ENCODE measurements at places on chromosomes 2 and 18.

DNA sequence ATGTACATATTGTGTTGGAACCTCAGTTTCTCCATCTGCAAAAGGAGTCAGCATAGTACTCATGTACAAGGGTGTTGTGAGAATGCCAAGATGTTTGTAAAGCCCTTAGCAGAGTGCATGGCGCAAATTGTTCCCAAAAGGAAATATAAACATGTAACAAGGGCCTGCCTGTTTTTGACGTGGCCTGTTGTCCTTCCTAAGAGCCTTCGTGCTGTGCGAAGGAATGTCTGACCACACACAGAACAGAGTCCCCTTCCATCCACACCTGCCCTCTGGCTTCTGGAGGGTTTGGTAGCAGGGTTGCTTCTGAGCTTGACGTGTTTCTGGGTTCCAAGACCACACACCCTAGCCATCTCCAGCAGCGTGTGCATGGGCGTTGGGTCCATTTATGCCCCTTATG is 34.9 kb downstream of the CABLES1 start:
- no peak for DNase-seq

- DNase-seq = peak; percentile 74
These were observed 73.3 kb downstream of the PIK3C3 start for GRCh38 chr18:42028247-42028832.

DNA sequence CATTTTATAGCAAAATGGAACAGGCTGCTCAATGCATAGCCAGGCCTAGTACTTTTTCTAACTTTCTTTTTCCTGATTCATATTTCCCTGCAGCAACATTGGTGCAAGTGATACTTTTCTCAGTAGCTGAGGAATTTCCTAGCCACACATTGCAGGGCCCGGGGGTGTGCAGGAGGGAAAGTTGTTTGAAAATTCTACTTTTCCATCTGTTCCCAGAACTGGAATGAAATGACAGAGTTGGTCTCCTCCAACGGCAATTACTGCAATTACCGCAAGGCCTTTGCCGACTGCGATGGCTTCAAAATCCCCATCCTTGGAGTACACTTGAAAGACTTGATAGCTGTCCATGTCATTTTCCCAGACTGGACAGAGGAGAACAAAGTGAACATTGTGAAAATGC is 50.5 kb downstream of the RASGRP3 start:
- DNase-seq = no peak

- DNase-seq = no peak
These were observed 254.6 kb upstream of the RBBP8 start for GRCh38 chr18:22678486-22678885.

DNA sequence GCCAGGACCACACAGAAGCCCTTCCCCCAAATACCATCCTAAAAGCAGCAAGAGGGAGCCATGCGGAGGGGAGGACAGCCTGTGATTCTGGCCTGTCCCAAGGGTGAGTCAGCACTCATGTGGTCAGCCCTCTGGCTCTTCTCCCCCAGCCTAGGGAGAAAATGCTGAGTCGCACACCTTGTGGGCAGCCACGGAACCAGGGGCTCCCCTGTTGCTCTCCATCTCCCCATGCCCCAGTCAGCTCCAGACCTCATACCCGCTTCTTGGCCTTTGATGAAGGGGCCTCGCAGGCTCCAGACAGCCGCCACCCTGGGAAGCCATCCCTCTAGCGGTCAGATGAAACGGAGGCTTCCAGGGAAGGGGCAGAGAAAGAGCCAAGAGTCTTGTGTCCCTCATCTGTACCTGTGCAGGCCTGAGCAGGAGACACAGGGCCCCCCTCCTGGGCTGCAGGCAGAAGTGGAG is 181.3 kb upstream of the SIX2 start:
- DNase-seq = no peak

- peak; percentile 11 for DNase-seq
These were observed 1.6 kb upstream of the DNER start for GRCh38 chr2:229715895-229716507.

DNA sequence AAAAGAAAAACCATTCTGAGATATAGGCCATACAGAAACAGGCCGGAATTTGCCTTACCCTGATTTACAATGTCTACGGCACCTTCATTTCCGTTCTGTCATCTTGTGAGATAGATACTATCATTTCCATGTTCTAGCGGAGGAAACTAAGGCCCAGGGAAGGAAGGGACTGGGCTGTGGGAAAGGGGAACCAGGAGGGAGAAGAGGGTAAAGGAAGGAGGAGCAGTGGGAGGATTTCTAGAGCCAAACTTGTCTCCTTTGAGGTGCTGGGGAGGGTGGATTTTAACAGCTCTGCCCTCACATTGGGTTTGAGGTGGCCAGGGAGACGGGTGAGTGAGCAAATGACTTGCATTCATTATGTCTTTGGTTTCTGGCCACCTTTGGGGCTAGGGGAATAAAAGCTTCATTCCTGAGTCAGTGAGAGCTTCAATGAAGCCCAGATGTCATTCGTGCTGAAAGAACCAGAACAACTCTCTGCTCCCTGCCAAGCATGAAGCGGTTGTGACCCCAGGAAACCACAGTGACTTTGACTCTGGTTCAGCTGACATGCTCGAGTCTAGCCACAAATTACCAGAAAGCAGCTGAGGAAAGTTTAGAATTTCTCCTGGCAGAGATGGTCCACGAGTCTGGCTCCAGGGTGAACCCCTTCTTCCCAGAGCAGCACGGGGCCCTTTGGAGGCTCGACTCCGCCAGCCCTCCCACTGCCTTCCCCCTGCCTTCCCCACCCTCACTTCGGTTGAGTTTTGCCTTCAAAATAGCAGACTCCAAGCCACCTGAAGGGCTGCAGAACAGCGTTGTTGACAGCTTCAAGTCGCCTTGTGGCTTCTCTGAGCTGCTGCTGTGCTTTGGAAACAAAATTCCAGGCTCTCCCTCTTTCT is 3.8 kb downstream of the ACTG2 start:
- peak; percentile 91 for DNase-seq

GRCh38 chr18:73739098-73739497 is 408.5 kb downstream of the FBXO15 start:
- DNase-seq = no peak

GRCh38 chr2:30179536-30179935 is 32.7 kb downstream of the YPEL5 start:
- DNase-seq = no peak

GRCh38 chr18:45879681-45880655 is 54.5 kb downstream of the SIGLEC15 start:
- peak; percentile 74 for DNase-seq

- DNase-seq = no peak
These were observed 108.1 kb upstream of the SERPINE2 start for GRCh38 chr2:224147174-224147573.

GRCh38 chr2:98691303-98691702 is 39.6 kb downstream of the MGAT4A start:
- DNase-seq = no peak

DNA sequence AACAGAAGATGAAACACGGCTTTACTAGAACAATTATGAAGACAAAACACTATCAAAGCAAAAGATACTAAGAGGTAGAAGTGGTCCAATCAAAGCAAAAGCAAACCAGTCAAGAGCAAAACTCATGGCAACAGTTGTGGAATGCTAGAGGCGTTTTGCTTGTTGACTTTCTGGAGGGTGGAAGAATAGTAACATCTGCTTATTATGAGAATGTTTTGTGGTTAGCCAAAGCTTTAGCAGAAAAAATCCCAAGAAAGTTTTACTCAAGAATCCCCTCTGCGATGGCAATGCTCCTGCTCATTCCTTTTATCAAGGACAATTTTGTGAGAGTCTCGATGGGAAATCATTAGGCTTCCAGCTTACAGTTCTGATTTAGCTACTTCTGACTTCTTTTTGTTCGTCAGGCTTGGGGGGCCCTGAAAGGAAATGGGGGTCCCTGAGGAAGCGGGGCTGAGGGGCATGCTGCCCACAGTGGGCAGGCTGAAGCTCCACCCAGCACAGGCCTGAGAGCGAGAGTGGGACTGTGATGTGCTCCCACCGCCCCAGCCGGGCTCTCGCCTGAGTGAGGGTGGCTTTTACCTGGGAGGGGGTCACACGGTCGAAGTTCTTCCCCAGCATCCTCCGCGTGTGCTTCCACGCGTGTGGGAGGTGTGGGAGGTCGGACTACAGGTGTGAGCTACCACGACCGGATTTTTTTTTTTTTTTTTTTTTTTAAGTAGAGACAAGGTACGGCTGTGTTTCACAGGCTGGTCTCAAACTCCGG is 49.0 kb upstream of the MC4R start:
- DNase-seq = peak; percentile 57

- DNase-seq = no peak
These were observed 489.8 kb upstream of the FANCL start for GRCh38 chr2:58730764-58731487.

- DNase-seq = no peak
These were observed 28.4 kb downstream of the HK2 start for GRCh38 chr2:74862020-74862964.

- DNase-seq = no peak
These were observed 69.7 kb downstream of the ADAM23 start for GRCh38 chr2:206512999-206513398.

- no peak for DNase-seq
These were observed 251.1 kb downstream of the CELF4 start for GRCh38 chr18:37314534-37314933.

DNA sequence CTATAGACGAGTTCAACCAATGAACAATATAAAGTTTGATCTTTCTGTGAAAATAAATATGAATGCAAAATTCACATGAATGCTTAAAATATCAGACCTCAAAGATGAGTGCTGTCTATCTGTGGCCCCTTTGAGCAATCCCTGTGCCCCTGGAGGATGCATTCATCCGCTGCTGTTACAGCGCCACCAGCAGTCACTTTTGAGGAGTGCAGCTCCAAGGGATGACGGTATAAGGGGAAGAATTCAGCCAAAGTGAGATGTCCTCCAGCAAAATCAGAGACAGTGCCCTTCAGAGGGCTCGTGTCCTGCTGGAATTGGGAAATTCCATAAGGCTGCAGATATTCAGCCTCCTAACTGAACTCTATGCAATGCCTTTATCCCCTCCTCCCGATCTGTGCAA is 12.0 kb upstream of the CHRNA1 start:
- no peak for DNase-seq

DNA sequence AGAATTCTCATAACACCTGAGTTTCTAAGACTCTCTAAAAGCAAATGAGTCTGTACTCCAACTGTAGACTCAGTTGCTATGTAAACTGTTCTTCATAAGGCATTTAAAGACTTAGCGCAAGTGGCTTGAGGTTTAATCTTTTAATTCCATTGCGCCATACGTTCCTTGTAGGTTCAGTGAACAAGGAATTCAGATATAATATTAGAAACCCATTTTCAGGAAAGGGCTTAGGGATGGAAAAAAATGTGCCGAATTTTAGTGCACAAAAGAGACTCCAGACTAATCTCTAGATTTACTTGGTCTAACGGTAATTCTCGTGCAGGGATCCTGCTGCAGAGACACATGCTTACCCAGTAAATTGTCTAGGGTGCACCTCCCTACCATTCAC is 268.9 kb upstream of the TANK start:
- DNase-seq = no peak

DNA sequence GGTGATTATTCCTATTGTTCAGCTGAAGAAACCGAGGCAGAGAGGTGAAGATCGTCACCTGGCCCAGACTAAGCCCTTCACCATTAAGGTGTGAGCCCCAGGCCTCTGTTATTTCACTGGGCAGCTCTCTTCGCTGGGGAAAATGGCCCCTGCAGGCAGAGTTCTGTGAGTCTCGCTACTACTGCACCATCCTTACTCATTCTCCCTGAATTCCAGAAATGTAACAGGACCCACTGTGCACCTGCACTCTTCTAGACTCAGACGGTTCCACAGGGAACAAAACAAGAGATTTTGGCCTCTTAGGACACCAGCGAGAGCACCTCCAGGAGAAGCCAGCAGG is 147.7 kb upstream of the GLI2 start:
- no peak for DNase-seq

- no peak for DNase-seq
These were observed 50.9 kb upstream of the RGPD4 start for GRCh38 chr2:107775791-107776190.

- no peak for DNase-seq
These were observed 295.0 kb downstream of the CDCA7 start for GRCh38 chr2:173649527-173650219.

GRCh38 chr2:47359375-47359868 is 43.5 kb upstream of the MSH2 start:
- DNase-seq = no peak

GRCh38 chr2:23053601-23054000 is 331.4 kb upstream of the KLHL29 start:
- no peak for DNase-seq

DNA sequence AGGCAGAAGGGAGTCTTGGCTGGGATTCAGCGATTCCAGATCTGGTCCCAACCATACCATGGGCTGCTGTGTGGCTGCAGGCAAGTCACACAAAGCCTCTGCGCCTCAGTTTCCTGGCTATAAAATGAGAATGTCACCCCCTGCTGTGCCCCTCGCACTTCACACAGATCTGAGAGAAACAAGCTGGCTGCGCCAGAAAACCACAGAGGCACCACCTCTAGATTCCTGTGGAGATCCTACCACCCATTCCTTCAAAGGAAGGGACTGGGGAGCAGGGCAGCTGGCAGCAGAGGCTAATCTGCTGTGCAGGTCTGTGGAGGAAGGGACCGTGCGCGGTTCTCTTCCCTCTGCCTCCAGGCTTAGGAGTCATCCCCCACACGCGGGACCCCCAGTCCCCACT is 19.8 kb downstream of the NEURL3 start:
- DNase-seq = no peak

GRCh38 chr2:168731002-168731401 is 71.4 kb upstream of the NOSTRIN start:
- no peak for DNase-seq

GRCh38 chr2:83990636-83991035 is 468.4 kb downstream of the SUCLG1 start:
- DNase-seq = no peak

DNA sequence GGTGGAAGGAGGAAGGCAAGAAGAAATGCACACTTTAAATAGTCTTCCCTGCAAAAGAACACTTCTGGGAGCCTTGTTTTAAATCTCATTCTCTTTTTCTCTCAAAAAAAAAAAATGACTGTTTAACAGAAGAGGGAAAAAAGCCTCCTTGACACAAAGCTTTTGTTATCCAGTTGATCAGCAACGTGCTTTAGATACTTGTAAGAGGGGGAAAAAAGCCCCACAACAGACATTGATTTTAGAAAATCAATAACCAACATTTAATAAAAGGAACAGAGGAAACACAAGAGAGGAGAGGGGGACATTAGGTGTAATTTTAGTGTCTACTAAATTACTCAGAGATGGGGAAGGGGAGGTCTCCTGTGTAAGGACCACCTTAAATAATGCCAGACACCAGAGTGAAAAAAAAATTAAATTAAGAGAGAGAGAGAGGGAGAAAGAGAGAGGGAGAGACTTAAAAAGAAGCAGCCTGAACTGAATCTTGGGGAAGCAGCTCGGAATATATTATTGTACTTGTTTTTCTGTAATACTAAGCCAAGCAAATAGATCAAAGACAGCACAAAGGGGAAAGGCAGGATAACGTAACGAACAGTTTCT is 4.7 kb downstream of the ZEB2 start:
- DNase-seq = no peak

Measured in adipocyte (in vitro differentiated cells).